Kidney (tissue), 22 donors: ENCODE measurements at places on chromosomes 4 and X. TPM values are rescaled to one million over a fixed set of nuclear protein-coding genes. Genes with fewer than 3 reads are reported as not detected.

Gene TCEAL4
- 193 TPM for polyA plus RNA-seq

Gene BRS3
- polyA plus RNA-seq: not detected

Gene NAA11
- not detected for polyA plus RNA-seq

Gene PPEF2
- not detected for polyA plus RNA-seq

Gene CCNA2
- 0.71 TPM for polyA plus RNA-seq

Gene C4orf51
- not detected for polyA plus RNA-seq
